ENCODE measurements at places on chromosomes 11 and 22.

DNA sequence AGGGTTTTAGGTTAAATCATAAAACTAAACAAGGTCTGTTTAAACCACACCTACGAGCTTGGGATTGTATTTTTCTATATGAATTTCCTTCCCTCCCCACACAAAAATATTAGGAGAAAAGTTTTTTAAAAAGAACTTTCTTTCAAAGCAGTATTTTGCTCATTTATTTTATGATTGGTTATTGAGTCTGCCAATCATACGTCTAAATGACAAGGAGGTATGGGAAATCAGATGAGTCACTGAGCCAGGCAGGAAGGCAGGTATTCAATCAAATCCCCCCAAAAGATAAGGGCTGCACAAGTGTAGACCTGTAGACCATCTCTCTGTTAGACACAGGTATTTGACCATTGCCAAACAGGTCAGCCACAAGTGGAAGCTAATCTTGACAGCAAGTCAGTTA, 440.1 kb upstream of the CCDC90B start:
- ATAC-seq = no peak

DNA sequence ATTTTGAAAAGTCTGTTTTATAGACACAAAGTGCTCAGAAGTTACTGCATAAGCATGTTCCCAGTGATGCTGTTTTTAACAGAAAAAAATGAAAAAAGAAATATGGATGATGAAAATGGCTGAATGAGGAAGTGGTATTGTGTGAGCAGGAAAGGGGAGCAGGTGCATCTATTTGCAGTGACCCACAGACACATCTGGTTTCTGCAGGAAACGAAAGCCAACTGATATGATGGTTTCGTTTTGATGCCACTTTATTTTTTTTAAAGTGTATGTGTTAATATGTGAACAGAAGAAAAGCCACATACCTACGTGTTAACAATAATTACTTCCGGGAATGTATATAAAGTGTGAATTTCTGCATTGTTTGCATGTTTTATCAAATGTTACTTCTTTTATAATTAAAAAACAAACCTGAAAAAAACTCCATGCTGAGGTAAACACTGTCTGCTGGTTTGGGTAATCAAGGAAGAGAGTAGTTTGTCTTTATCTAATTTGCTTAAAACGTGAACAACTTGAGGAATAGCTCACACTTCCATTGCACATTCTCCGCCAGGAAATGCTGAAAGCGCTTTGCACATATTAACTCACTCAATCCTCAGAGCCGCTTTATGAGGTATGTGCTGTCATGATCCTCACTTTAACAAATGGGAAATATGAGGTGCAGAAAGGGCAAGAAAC, 1335.9 kb downstream of the TBC1D22A start:
- ATAC-seq = peak; percentile 87

DNA sequence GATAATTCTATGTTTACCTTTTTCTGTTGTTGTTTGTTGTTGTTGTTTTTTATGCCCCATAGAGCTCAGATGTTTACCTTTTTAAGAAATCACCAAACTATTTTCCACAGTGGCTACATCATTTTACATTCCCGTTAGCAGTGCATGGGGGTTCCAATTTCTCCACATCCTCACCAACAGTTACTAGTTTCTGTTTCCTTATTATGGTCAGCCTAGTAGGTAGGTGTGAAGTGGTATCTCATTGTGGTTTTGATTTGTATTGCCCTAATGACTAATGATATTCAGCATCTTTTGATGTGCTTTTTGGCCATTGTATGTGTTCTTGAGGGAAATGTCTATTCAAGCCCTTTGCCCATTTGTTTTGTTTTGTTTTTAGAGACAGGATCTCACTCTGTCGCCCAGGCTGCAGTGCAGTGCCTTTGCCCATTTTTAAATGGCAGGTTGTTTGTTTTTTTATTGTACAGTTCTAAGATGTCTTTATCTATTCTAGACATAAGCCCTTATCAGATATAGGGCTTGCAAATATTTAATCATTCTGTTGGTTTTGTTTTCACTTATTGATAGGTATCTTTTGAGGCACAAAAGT, 27.5 kb downstream of the CHEK2 start:
- no peak for ATAC-seq

DNA sequence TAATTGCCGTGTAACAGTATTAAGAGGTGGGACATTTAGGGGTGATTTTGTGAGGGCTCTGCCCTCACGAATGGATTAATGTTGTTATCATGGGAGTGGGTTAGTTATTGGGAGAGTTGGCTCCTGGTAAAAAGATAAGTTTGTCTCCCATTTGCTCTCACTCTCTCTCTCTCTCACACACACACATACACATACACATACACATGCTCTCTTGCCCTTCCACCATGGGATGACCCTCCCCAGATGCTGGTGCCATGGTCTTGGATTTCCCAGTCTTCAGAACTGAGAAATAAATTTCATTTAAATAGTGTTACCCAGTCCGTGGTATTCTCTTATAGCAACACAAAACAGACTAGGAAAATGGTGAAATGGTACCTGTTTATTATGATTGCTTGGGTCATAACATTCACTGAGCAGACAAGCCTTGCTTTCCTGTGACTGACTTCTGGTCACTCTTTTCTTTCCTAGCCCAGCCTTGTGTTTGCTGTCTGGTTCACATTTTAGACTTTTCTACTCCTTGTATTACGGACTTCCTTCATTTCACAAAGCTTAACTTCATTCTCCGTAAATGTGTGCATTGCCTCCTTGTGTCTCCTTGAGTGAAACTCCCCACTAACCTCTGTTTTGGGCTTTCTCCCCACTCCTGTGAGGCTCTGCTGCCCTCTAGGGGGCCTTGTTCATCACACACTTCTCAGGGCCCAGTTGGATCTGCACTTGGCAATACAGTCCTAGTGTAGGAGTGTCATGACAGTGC, 206.5 kb upstream of the CTSC start:
- ATAC-seq = peak; percentile 91

- no peak for ATAC-seq
Measured at GRCh38 chr22:36199001-36199551, 2.5 kb downstream of the APOL4 start.

GRCh38 chr22:36608987-36609386, 80.0 kb upstream of the EIF3D start:
- ATAC-seq = no peak

GRCh38 chr11:15148169-15148568, 33.4 kb downstream of the INSC start:
- no peak for ATAC-seq

GRCh38 chr11:85685820-85686459, at the start of gene CCDC89:
CCDC89 (minus strand) TSS chr11:85686195; CDS start chr11:85686130, 65 bp downstream.
- no peak for ATAC-seq

- no peak for ATAC-seq
Measured at GRCh38 chr11:43582024-43582862, 98.3 kb upstream of the HSD17B12 start.

GRCh38 chr11:64833509-64833908, 10.9 kb downstream of the CDC42BPG start:
- no peak for ATAC-seq

DNA sequence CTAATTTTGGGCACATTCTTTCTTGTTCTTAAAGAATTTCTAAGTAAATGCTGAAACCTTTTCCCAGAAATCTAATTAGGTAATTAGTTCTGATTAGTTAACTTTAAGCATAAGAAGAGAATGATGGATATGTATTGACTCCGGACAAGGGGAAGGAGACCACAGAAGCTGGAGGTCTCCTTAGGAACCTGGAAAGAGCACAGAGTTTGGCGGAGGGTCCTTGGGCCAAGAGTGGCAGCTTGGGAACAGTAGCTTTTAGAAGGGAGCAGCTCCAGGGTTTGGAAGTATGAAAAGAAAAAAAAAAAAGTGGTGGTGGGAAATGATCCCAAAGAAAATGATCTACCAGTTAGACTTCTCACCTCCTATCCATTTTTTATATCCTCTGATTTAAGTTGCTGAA, 42.7 kb downstream of the FAT3 start:
- ATAC-seq = no peak

GRCh38 chr11:420911-421321, 6.1 kb upstream of the SIGIRR start:
- ATAC-seq = no peak

GRCh38 chr11:134866215-134866614, 454.2 kb upstream of the B3GAT1 start:
- ATAC-seq = no peak

GRCh38 chr11:74570266-74571061, 21.9 kb upstream of the POLD3 start:
- no peak for ATAC-seq

DNA sequence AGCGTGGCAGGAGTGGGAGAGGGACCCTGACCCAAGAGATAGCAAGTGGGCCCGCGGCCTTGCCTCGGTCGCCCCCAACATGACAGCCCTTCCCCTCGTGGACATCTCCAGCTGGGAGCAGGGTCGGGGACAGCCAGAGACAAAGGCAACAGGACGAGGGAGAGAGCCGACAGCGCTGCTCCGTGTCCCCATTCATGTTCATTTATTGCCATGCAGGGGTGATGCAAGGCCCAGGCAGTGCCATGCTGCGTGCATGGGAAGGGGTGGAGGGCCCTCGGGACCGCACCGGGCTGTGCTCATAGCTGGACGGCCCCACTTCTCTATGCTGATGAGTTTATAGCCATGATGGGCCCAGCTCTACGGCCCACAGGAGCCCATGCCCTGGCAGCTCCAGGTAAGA, 12.7 kb downstream of the MRPL23 start:
- ATAC-seq = no peak

GRCh38 chr11:84313830-84314359, 1027.7 kb upstream of the CCDC90B start:
- ATAC-seq = no peak

DNA sequence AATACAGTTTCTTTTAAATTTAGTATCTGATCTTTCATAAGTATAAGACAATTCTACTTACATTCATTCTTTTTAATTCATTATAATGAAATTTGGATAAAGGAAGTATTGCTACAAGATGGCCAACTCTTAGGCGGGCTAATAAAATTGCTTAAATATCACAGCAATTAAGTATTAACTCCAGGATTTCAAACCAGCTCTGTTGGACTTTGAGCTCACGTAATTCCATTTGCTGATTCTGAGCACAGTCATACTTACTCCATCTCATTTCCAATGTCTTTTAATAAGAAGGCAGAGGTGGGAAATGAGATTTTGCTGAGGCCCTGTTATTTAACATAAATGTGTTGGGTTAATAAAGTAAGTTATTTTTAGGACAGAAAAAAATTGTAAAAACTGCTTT, 748.1 kb downstream of the KCNA4 start:
- no peak for ATAC-seq

DNA sequence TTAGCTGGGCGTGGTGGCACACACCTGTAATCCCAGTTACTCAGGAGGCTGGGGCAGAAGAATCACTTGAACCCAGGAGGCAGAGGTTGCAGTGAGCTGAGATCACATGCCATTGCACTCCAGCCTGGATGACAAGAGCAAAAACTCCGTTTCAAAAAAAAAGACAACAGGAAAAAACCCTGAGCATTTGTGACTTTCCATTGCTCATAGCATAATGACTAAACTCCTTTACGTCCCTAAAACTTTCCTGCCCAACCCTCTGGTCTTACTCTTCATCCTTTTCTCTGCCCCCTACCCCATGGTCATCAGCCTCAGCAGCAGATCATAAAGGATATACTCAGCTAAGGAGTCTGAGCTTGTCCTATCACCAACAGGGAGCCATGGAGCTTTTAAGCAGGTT, 6.8 kb upstream of the LDLRAD3 start:
- ATAC-seq = no peak

- ATAC-seq = no peak
Measured at GRCh38 chr11:47716692-47717091, 1.5 kb upstream of the AGBL2 start.

DNA sequence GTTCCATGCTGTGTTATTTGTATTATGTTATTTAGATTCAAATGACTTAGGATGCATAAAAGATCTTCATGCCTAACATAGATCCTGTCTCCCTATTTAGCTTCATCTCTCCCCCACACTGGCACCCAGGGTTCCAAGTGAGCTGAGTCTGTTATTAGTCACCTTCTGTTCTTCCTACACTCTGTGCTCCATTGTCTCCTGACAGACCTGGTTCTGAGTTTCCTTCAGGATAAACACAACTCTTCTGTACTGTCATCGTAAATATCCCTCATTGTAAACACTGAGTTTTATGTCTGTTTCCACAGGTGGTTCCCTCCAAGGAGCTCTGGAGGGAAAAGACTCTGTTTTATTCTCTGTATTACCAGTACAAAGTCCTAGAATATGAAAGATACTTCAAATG, 8.7 kb downstream of the MMP26 start:
- no peak for ATAC-seq

DNA sequence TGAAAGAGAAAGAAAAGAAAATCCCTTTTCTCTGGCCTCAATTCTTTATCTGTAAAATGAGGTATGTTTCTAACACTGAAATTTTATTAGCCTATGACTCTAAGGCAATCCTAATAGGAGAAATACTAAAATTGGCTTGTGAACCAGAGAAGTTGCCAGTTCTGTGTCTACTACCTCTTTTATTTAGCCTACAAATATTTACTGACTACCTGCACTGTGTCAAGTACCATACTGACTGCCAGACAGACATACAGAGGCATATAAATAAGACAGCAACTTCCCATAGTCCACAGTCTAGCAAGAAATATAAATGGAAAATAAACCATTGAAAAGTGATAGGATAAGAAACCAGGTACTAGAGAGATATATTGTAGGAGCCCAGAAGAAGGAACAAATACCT, 2.4 kb upstream of the SOX6 start:
- ATAC-seq = no peak

DNA sequence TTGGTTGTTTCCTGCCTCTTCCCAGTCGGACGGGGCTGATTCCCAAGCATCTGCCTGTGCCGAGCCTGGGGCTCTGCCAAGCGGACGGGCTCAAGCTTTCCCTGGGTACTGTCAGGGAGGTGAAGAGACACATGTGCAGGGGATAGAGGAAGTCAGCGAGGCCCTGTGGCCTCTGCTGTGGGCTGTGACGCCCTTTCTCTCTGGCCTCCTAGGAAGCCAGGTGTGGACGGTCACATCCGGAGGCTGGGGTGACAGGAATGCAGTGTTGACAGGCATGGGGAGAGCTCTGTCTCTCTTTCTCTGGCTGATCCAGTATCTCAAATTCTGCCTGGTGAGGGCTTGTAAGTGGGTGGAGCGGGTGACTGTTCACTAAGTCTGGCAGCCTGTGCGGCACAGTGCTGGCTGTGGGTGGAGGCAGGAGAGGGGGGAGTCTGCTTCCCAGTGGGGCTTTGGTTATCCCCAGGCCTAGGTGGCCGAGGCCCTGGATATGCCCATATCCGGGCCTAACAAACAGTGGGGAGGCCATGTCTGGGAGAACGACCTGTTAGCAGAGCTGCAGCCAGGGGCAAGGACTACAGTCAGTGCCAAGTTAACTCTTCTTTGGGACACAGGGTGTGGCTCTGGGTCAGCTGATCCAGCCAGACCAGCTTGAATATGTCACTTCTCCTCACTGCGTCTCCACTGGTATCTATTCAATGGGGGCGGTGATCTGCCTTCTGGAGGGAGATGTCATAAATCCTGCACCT, 1.9 kb downstream of the KCTD17 start:
- no peak for ATAC-seq

DNA sequence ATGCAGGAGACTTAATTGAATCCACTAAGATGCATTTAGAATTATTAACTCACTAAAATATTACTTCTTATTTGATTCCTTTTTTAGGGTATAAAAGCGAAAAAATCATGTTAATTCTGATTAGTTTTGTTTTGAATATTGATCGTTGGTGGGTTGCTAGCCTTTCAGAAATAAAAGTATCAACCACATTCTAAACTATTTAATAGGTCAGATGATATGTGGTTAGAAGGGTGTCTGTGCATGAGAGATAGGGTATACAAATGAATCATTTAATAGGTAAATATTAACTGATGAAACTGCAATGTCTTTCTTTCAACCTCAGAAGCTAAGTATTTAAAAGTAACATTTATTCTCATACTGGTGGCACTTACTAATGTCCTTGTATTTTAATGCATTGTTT, 515.1 kb downstream of the CNTN5 start:
- ATAC-seq = no peak
